Glutamatergic neuron (in vitro differentiated cells): ENCODE measurements at places on chromosomes 6 and 20.

GRCh38 chr20:433300-433975 is 25.3 kb downstream of the RBCK1 start:
- no peak for DNase-seq

DNA sequence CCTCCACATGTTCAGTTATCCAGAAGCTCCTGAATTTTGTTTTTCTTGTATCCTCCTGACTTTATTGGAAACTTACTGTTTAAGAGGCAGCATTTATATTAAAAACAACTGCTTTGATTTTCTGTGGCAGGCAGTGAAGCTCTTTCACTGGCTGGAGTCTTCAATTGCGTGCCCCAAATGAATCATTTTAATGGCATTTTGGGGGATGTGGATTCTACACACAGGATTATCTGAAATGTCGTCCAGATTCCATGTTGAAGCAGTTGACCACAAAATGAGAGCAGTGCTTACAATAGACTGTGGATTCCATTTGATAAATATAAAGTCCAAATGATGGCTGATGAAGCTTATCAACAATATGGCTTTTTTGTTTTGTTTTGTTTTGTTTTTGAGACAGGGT is 41.0 kb upstream of the HIVEP1 start:
- DNase-seq, result no peak

DNA sequence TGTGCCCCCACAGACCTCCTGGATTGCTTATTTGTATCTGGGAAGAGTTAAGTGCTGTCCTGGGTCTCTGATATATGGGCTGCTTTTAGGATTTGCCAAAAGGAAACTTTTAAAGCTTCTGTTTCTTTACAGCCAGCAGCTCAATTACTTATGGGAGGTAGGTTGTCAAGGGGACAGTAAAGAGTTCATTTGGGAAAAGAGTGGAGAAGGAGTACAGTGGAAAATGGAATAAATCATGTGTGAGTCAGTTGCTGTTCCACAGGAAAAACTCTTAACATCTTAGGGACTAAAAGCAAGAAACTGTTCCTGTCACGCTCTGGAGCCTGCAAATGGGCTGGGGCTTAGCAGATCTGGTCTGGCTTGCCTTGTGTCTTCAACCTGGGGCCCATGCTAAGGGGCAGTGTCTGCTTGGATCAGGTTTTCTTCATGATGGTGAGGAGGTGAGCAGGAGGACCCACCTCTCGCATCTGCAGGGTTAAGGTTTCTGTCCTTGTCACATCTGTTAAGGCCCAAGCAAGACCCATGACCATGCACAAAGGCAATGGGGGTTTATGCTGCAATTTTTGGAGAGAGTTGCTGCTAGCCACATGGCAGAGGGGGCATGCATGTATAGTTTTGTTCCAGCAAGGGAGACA is 8.7 kb upstream of the CST1 start:
- no peak for DNase-seq

DNA sequence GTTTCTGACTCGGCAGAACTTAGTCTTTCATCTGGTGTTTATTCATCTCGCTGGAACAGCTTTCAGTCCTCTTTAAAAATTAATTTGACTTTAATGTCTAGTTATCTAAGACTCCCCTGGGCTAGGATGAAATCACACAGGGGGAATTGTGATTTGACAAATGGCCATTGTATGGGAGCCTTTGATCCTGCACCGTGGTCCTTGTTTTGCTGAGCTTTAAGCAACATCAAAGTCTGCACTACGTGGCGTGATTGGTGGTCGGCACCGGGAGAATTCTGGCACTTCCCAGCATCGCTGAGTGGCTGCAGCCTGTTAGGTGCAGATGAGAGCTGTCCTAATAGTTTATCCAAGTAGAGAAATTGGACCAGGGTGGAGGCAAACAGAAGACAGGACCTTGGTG is 146.9 kb downstream of the TBC1D7 start:
- no peak for DNase-seq
